ENCODE measurements at places on chromosomes 5 and 9. TPM values are rescaled to one million over a fixed set of nuclear protein-coding genes. Genes with fewer than 3 reads are reported as not detected.

GRCh38 chr5:145975361-145976066 is 39.1 kb downstream of the SH3RF2 start:
- DNase-seq, result peak; percentile 95

The WDR38 gene
- total RNA-seq, result not detected

The SLCO4C1 gene
- 0.99 TPM for total RNA-seq

- no peak for DNase-seq
Measured at GRCh38 chr5:137595396-137596079, 96.4 kb upstream of the SPOCK1 start.

DNA sequence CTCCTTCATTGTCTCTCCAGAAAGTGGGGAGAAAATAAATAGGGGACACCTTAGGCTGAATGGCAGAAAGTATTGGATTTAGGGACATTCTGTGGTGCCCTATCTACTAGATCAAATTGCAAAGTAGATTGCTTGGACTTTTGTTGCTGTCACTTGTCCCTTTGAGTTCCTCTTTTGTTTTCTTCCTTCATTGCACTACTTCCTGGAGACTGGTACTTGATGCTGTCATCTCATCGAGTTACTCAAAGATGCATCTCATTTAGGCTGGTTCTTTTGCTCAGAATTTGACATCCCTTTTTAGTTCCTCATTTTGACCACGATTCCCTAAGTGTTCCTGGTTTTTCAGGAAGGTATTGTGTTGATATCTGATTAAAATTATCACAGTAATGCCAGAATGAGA is 137.6 kb downstream of the ADGRV1 start:
- DNase-seq, result no peak

The CTXN3 gene
- not detected for total RNA-seq

The TRIM36 gene
- 1.8 TPM for total RNA-seq

GRCh38 chr9:15501179-15501578 is 9.6 kb downstream of the PSIP1 start:
- DNase-seq, result no peak

DNA sequence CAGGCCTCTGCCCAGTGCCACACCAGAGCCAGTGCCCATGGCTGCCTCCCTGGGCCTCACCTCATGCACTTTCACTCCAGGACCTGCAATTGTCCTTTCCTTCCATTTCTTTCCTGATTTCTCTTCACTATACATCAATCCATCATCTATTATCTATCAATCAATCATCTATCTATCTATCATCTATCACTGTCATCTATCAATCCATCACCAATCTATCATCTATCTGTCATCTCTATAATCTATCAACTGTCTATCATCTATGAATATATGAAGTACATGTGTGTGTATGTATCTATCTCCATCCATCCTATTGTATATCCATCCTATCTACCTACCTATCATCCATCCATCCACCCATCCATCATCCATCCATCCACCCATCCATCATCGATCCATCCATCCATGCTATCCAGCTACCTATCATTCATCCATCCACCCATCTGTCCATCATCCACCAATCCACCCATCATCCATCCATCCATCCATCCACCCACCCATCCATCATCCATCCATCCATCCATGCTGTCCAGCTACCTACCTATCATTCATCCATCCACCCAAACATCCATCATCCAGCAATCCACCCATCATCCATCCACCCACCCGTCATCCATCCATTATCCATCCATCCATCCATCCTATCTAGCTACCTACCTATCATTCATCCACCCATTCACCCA is 26.9 kb downstream of the SLC6A3 start:
- DNase-seq, result no peak

The PDE8B gene
- not detected for total RNA-seq

The SERF1A gene
- 2.8 TPM for total RNA-seq

DNA sequence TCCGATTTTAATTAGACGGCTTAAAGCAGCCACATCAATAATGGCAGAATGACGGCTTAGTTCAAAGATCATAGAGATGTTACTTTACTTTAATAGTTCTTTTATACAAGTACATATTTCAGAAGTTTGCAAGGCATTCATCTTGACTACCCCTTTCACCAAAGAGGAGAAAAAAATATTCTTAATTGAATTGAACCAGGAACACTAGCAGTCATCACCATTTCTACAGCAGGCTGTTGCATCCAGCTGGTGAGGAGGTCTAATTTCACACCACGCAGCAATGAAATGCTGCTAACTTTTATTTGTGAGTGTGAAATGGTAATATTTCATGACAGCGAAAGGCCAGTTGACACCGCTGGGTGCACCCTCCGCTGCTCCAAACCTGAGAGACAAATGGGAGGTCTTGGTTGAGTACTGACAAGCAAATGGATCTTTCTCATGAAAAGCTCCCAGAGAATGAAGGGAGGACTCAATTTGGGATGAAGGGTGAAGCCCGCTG is 322.2 kb downstream of the GLIS3 start:
- DNase-seq, result no peak

The PCDHGB4 gene
- 0.32 TPM for total RNA-seq

The SPATA31A3 gene
- total RNA-seq, result not detected

DNA sequence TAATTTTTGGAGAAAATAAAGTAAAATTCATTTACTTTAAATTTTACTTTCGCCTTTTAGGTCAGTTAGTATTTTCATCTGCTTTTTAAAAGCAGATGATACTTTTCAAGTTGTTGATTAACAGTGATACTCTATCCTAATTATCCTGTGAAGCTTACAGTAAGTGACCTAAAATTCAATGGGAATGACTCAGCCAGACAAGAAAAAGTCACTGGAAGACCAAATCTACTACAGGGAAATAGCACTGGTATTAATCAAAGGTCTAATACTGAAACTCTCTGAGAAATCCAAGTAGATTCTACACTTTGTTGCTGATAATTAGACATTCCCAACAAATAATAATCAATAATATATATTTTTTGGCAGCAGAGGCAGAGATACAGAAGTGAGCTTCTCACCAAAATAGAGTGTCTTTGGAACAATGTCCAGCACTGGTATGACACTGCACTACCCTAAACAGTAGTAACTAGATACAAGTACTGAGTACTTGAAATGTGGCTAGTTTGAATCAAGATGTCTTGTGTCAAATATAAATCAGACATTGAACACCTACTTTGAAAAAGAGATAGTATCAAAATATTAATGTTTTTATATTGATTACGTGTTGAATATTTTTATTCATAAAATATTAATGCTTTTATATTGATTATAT is 22.8 kb upstream of the ELL2 start:
- no peak for DNase-seq

The SLC36A3 gene
- total RNA-seq, result not detected
